Stimulated activated CD4-positive, alpha-beta T cell treated with anti-CD3 and anti-CD28 coated beads, Interleukin-1b, Interleukin-23, amount 100 ng/mL, for 24 hours (primary cell): ENCODE measurements at places on chromosomes 3 and 15.

DNA sequence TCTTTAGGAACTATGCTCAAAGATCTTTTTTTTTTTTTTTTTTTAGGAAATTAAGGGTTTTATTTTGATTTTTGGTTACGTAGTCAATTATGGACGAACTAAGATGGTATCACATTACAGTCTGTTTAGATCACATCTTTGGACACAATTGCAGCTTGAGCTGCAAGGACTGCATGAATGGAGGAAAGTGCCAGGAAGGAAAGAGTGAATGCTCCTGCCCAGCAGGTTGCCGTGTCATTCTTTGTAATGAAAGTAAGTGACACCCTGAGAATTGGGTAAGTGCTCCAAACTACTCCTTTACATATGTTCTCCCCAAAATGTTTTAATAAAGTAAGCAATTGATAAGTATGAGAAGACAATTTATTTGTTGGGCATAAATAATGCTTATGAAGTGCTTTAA is 716.5 kb upstream of the GOLIM4 start:
- DNase-seq: no peak

DNA sequence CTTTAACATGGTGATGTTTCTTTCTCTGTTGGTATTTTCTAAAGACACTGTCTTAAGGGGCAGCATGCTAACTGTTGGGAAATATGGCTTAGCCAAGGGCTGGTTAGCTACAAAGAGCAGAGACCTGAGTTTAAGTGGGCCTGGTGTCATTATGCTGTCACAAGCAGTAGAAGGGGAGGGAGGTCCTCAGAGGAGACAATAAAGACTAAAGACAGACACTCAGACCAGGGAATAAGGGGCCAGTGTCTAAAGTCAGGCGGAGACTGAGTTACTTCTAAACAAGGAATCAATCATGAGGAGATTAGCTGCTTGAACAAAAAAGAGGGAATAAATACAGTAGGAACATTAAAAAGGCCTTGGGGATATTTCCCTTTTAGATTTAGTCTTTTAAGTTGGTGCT is 142.7 kb upstream of the DPPA4 start:
- no peak for DNase-seq

GRCh38 chr3:42302924-42303634 is 37.1 kb upstream of the CCK start:
- DNase-seq: no peak

DNA sequence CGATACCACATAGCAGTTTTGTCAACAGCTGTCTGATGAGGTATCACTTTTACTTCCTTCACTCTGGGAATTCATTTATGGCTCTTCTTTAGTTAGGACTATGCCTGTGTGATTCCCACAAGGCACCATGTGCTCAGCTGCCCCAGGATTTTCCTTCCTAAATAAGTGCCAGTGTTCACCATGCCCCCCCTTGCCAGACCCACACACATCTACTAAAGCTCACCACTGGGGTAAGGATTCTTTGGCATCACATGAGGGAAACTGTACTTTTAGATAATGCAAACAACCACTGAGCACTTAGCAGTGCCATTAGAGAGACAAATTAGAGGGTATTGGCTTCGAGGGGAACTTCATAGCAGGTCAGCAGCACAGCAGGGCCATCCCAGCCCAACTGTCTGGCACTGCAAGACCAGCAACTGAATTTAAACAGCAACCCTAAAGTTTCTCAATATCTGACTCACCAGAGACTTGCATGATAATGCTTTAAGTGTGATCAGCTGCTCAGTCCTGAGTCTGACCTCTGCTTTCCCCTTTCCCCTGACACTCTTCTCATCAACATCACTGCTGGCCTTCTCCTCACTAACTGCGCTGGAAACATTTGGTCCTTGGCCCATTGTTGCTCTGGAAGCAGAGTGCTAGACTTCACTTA is 114.3 kb downstream of the STAC start:
- DNase-seq: no peak

DNA sequence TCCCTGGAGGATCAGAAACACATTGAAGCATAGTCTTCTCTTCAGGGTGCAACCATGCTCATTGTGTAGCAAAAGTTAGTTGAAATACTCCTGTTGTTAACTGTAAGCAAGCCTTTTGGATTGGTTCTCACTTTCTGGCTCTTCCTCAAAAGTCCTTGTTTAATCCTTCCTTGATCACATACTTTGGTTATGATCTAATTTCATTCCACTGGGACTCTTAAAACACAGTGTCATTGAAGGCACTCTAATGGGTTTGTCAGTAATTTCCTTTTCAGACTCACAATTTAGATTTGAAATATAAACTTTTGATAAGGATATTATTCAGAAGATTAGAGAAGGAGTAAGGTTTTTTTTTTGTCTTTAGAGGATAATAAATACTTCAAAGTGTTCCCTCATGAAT is 451.7 kb upstream of the SGO1 start:
- DNase-seq: no peak

- no peak for DNase-seq
Observed at GRCh38 chr15:87245592-87245991, 1010.9 kb downstream of the NTRK3 start.

DNA sequence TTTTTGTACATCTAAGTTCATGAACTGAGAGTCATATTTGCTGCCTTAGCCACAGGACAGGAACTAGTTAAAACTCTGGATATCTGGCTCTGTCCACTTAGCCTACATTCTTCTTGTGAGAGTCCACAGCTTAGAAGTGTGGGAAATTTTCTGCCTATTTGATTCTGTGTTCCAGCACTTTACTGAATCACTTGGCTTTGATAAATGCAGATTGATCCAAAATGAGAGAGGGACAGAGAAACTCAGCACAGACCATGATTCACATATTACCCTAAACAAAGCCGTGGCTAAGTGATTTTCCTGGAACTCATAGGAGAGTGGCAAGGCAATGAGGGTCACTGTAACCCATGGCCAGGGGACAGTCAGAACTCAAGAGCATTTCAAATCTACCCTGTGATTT is 87.5 kb upstream of the CADPS start:
- no peak for DNase-seq

- no peak for DNase-seq
Observed at GRCh38 chr3:18735005-18735404, 309.9 kb upstream of the SATB1 start.

DNA sequence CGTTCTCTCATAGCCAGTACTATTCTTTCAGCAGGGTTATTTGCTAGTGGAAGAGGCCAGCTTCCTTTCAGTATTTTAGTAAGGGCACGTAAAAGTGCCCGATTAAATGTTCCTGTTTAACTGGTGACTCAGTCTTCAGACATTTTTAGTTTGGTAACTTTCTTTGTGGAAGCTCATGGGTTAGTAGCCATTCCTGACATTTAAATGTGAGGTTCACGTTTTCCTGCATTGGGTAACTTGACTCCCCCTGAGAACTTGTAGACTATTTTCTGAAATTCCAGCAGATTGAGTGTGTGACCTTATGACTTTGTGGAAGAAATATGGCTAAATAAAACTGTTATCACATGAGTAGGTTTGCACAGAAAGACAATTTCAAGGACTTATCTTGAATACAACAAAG is 16.9 kb downstream of the ABHD2 start:
- no peak for DNase-seq

DNA sequence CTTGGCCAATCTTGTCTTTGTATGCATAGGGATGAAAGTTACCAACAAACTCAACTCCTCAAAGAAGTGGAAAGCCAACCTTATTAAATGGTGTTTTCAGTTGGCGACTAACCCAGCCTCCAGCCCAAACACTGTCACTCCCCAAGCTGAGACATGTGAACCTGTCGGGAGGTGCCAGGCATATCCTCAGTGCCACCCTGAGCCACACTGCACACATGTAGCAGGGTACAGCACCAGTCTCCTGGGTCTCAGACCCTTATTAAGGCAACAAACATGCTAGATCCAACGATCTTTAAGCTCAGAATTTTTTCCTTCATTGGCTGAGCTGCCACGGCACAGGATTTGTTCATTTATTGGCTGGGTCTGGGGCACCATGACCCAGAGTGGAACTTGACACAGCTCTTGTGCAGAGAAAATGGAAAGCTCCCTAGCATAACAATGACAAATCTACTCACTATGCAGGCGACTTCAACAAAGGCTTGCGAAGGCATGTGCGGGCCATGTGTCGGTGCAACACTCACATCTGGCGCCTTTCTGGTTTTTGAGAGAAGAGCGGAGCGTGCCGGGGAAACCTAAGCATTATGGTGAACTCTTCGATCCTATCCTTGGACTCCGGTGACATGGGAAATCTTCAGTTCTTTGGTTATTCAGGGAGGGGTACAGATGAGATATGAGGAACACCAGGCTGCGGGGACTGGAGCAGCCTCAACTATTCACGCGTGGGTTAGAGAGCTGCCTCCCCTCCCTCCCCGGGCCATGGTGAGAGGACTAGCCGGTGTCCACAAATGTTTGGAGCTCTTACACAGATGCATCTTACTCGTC is 190.1 kb downstream of the FAM43A start:
- no peak for DNase-seq

GRCh38 chr3:67028001-67028784 is 30.1 kb downstream of the KBTBD8 start:
- no peak for DNase-seq

DNA sequence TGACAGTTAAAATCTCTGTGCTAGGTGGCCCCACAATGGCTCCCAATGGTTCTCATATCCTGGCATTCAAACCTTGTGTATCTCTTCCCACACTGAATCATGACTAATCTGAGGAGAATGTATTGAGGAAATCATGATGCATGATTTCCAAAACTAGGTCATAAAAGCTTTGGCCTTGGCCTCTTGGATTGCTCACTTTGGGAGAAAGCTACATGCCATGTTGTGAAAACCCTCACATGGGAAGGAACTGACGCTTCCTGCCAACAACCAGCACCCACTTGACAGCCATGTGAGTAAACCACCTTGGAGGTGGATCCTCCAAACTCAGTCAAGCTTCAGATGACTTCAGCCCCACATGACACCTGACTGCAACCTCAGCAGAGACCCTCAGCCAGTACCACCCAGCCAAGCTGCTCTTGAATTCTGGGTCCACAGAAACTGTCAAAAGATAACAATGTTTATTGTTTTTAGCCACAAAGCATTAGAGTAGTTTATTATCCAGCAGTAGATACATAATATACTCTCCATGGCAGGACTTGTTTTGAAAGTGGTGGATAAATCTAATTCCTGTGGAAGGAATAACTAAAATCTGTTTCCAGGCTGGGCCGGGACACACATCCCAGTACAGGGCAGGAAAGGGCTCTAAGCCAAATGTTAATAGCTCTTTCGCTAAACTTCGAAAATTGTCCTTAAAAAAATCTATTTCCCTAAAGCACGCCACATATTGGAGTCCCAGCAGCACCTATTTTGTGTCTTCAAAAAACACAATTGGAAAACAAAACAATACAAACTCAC is 1.0 kb upstream of the ZNF620 start:
- DNase-seq: no peak

GRCh38 chr15:36409819-36410218 is 169.6 kb upstream of the CDIN1 start:
- no peak for DNase-seq

- no peak for DNase-seq
Observed at GRCh38 chr3:119437691-119438258, 25.6 kb downstream of the TMEM39A start.

DNA sequence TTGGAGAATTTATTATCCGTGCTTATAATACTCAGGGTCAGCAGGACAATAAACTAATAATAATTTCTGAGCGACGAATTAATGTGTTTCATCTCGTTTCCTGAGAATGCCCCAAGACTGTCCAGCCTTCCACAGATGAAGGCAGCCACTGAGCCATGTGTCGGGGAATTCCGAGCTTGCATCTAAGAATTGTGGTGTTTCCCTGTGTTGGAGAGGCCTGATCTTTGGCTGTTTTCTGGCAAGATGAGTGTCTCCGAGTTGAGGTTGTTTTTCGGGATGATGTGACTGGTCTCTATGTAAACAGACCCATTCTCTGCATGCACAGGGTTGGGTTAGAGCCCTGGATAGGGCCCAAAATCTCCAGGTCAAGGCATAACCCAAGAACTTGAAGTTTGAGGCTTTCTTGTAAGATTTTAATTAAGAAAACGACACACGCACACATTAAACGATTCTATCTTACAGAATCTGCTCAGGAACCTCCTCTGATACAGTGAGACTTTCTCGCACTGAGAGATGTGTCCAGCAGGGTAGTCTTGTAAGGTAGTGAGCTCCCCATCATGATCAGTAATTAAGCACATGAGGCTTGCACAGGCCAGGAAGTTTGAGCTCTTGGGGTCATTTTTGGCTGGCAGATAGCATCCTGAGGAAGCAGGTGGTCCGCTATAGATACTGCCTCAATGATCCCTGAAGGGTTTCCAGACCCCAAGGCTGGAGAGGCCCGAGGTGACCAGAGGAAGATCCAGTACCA is 14.4 kb downstream of the FGD5 start:
- no peak for DNase-seq

DNA sequence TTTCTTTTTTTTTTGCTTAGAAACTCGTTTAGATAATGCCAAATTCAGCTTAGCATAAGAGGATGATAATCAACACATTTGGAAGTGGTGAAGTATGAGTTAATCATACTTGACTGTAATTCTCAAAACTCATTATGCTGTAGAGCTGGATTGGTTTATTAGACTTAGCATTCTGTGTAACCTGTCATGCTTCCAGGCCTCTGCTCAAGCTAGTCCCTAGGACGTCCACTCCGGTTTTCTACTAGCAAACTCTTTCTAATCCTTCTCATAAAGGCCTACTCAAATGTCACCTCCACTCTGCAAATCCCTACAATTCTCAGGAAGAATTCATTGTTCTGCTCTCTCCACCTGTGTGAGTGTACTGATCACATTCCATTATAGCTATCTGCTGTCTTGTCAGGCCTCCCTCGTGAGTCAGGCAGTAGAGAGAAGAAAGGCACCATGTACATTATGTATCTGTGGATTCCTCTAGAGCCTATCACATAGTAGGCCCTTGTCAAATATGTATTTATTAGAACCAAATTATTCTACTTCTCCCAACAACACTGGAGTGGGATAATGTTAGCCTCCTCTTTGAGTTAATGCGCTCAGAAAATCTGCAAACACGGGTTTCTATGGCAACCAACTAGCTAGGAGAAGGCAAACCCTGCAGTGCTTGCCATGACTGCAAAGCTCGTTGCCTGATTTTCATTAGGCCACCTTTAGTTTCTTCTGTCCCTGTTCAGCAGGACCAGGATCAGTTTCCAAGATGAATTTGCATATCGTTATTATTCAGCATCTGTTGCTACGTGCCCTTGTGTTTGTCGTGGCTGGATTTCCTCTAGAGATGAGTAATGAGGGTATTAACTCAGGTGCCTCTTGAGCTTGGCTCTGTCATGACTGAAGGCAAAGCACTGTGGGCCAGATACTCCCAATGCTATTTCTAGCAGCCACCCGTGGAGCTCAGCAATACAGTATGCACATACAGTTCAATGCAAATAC is 30.7 kb downstream of the ATP13A5 start:
- no peak for DNase-seq

GRCh38 chr15:75884041-75884440 is 19.6 kb upstream of the FBXO22 start:
- DNase-seq: no peak

DNA sequence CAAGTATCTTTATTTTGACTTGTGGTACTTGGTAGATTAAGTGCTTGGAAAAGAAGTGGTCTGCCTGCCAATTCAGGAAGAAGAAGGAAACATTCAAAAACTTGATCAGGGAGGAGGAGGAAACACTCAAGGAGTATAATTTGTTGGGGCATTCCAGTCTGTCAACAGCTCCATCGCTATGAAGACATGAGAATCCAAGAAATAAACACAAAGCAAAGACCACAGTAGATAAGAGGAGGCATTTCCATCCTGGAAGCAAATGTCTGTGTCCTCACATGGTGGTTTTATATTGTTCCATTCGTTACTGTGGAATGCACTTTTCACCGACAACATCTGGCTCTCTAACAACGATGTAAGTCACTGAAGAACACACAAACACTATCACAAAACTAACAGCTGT is 176.1 kb upstream of the FRMD4B start:
- no peak for DNase-seq
